ENCODE measurements at places on chromosomes 12 and 14. TPM values are rescaled to one million over a fixed set of nuclear protein-coding genes. Genes with fewer than 3 reads are reported as not detected.

Gene APAF1
- 40.7 TPM for total RNA-seq

Gene RNASE2
- not detected for total RNA-seq

Gene GDF3
- not detected for total RNA-seq

Gene TSHR
- not detected for total RNA-seq

Gene GPR137C
- total RNA-seq: 0.59 TPM

Gene RIPK3
- total RNA-seq: not detected

Gene POTEG
- total RNA-seq: not detected

Gene CSRP2
- total RNA-seq: 127 TPM

Data from smooth muscle cell of the umbilical artery (primary cell).